ENCODE measurements at places on chromosomes 1 and 21.

- DNase-seq = peak; percentile 27
These were observed 874 bp downstream of the FAAP20 start for GRCh38 chr1:2193514-2194281.

DNA sequence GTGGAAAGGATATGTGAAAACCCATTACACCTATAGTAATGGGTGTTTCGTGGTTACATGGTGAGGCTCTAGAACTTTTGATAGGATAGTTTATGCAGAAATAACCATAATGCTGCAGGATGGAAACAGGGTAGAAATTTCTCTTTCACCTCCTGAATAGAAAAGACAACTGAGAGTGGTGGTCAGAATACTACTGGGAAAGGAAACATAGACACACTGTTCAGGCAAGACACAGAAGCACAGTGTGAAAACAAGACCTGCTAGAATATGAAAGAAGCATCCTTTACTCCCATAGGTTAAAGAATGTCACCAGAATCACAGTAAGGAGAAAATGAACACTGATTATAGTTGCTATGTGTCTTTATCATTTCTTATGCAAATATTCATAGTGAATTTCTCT lies 496.6 kb downstream of the DPYD start:
- DNase-seq = no peak

- DNase-seq = no peak
These were observed 27.8 kb downstream of the WNT2B start for GRCh38 chr1:112536561-112536960.

- peak; percentile 3 for DNase-seq
These were observed 50.6 kb upstream of the SLC44A3 start for GRCh38 chr1:94769551-94769950.

- DNase-seq = no peak
These were observed 62.3 kb downstream of the KAZN start for GRCh38 chr1:14660801-14661200.

DNA sequence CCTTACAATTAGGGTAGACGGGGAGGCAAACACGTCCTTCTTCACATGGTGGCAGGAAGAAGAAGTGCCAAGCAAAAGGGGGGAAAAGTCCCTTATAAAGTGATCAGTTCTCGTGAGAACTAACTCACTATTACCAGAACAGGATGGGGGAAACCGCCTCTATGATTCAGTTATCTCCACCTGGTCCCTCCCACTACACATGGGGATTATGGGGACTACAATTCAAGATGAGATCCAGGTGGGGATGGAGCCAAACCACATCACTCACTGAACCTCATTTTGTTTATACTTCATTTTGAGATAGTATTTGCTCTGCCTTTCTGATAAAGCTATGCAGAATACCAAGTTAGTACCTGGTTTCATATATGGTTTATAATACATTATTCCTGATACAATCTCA lies 26.5 kb downstream of the APP start:
- DNase-seq = no peak

DNA sequence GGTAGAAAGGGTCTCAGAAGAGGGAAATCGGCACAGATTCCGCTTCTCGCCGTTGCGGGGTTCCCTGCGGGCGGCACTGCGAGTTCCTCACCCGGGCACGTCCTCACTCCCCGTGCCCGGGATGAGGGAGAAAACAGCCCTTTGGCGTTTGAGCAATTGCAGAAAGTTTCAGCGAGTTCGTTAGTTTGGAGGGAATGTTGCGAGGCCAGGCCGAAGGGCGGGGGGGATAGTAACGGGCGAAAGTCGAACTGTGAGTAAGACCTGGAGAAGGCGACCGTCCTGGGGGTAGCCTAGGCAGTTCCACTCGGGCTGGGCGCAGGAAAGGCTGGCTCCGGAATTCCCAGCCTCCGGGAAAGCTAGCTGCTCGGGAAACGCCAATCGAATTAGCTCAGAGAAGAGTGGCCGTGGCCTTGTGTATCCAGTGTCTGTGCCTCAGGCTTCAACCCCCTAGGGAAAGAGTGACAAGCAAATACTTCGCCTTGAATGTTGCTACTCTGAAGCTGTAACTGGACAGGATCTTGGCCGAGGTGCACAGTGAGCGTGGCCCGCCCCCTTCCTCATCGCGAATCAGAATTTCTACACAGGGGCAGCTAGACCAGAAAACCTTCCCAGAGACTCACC lies 787 bp downstream of the PTGFR start:
- DNase-seq = no peak

- no peak for DNase-seq
These were observed 36.5 kb downstream of the C4BPA start for GRCh38 chr1:207140536-207140935.

GRCh38 chr1:169762699-169763098 lies 28.8 kb upstream of the SELE start:
- DNase-seq = no peak

DNA sequence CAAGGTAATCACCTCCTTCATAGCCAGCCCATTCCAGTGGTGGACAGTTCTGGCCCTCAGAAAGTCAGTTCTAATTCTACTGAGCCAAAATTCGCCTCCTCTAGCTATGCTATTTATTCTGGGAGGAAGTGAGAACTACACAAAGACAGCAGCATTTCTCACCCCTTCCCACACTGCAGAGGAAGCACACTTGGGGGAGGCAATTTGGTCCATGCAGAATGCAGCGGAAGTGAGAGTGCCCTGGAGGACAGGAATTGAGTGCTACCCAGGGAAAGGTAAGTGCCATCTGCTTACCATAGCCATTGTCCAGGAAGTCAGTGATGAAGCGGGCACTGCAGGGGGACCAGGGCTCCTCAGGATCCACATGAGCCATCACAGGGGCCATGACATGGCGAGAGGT lies 3.7 kb downstream of the ADAMTS4 start:
- no peak for DNase-seq

GRCh38 chr21:42621819-42622177 lies 31.6 kb upstream of the PDE9A start:
- peak; percentile 96 for DNase-seq

All from DMS79 (cell line).